Bronchial epithelial cell (primary cell): ENCODE measurements at places on chromosomes 16 and 17. TPM values are rescaled to one million over a fixed set of nuclear protein-coding genes. Genes with fewer than 3 reads are reported as not detected.

The CACNA1G gene
- not detected in 2 replicates for total RNA-seq

The BIRC5 gene
- 0.53 and 3.1 TPM in 2 replicates for total RNA-seq

The CHAD gene
- total RNA-seq = not detected in 2 replicates

The SOX8 gene
- total RNA-seq = under 0.01 TPM in 2 replicates

The SPN gene
- not detected in 2 replicates for total RNA-seq

The ARHGDIG gene
- total RNA-seq = 0.51 TPM in 1 of 2 replicates, not detected in the other

The FBXW10 gene
- not detected in 2 replicates for total RNA-seq

The MYL4 gene
- total RNA-seq = not detected in 2 replicates

The SLC43A2 gene
- 2.4 and 2.9 TPM in 2 replicates for total RNA-seq

The SMTNL2 gene
- not detected in 2 replicates for total RNA-seq

The GSG1L gene
- under 0.01 TPM in 1 of 2 replicates, not detected in the other for total RNA-seq

The CLEC3A gene
- not detected in 2 replicates for total RNA-seq

The KRTAP4-5 gene
- not detected in 2 replicates for total RNA-seq

The QRICH2 gene
- total RNA-seq = 2.1 and 3.8 TPM in 2 replicates

The ZNF19 gene
- 2.6 and 3.2 TPM in 2 replicates for total RNA-seq

The LRRC37A gene
- total RNA-seq = 1.8 and 1.9 TPM in 2 replicates

The CCDC200 gene
- not detected in 2 replicates for total RNA-seq

The FMNL1 gene
- 0.53 and 2.0 TPM in 2 replicates for total RNA-seq

The TBC1D3C gene
- 0.38 TPM in 1 of 2 replicates, not detected in the other for total RNA-seq

The BRIP1 gene
- total RNA-seq = 1.1 and 2.3 TPM in 2 replicates

The ALOX15 gene
- total RNA-seq = under 0.01 TPM in 1 of 2 replicates, not detected in the other

The KREMEN2 gene
- total RNA-seq = 1.1 and 1.2 TPM in 2 replicates

The TEKT1 gene
- total RNA-seq = not detected in 2 replicates

The RNF222 gene
- total RNA-seq = under 0.01 and 0.38 TPM in 2 replicates

The TNFRSF13B gene
- not detected in 2 replicates for total RNA-seq

The CDH13 gene
- 23.3 and 31.3 TPM in 2 replicates for total RNA-seq

The TAX1BP3 gene
- total RNA-seq = 150 and 200 TPM in 2 replicates

The CHRNE gene
- 0.13 and 0.79 TPM in 2 replicates for total RNA-seq

The VTN gene
- under 0.01 TPM in 2 replicates for total RNA-seq

The ST6GALNAC2 gene
- 38.4 and 64.4 TPM in 2 replicates for total RNA-seq

The FUS gene
- 24.2 and 25.0 TPM in 2 replicates for total RNA-seq

The MILR1 gene
- 0.79 TPM in 1 of 2 replicates, not detected in the other for total RNA-seq

The NMT1 gene
- 48.1 and 54.2 TPM in 2 replicates for total RNA-seq

The DHRS7C gene
- not detected in 2 replicates for total RNA-seq
